ENCODE measurements at places on chromosomes 7 and 10.

- DNase-seq, result peak; percentile 26
These were observed 193.8 kb upstream of the CCDC6 start for GRCh38 chr10:60099998-60100747.

GRCh38 chr7:131786204-131786603, 229.8 kb upstream of the PODXL start:
- DNase-seq, result no peak

DNA sequence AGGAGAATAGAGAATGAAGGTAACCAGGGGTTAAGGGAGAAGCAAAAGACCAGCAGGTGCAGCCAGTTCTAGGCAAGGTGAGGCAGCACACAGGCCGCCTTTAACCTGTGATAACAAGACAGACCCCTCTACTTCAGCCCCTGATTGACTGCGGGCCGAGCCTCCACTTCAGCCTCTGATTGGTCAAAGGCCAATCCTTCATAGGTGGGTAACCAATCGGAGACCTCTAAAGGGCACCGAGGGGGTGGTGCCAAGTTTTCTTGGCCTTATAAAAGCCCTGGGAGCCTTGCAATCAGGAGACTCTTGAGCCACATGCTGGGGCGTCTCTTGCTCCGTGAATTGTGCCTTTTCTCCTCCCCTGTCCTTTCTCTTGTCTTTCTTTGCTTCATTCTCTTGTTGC, 98.8 kb downstream of the ELFN1 start:
- DNase-seq, result no peak

- DNase-seq, result no peak
These were observed 72.5 kb downstream of the PRTFDC1 start for GRCh38 chr10:24879861-24880260.

DNA sequence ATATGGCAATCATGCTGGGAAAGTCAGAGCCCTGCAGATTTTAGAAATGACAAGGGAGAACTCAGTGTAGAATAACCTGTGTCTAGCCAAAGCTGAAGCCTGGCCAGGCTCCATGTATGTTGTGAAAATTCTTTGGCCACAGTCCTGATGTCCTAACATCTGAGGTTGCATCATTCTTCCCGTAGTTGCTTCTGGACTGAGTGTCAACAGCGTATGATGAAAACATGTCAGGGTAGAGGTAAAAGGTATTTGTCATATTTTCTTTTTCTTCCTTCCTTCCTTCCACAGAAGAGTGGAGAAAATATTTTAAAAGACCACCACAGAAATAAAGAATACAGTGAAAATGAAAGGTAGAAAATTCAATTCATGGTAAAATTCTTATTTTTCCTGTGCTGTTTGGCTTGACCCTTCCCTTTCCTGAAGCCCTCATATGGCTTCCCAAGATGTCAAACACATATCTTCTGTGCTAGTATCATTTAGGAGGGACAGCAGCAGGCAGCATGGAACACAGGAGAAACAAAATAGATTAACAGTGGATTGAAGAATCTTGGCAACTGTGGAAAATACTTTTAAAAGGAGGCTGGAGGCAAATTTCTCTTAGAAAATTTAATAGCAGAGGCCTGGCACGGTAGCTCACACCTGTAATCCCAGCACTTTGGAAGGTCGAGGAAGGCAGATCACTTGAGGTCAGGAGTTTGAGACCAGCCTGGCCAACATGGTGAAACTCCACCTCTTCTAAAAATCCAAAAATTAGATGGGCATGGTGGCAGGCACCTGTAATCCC, 18.9 kb upstream of the NRBF2 start:
- no peak for DNase-seq

- DNase-seq, result no peak
These were observed 3.2 kb upstream of the TMEM273 start for GRCh38 chr10:49191349-49191748.

DNA sequence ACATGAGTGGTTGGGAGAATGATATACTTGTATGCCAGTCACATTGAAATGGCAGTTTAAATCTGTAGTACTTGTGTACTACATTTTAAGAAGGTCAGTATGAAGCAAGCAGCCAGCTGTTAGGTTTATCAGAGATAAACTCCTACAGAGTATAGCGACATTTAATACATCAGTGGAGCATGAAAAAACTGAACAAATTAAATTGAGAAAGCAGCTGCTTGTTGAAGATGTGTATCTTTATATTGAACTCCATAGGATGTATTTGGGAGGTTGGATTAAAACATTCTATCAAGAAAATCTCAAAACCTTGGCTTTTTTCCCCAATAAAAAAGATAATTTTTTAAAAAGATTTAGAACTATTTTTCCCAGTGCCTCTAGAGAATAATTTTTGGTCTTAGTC, 47.8 kb downstream of the PHF14 start:
- DNase-seq, result no peak

DNA sequence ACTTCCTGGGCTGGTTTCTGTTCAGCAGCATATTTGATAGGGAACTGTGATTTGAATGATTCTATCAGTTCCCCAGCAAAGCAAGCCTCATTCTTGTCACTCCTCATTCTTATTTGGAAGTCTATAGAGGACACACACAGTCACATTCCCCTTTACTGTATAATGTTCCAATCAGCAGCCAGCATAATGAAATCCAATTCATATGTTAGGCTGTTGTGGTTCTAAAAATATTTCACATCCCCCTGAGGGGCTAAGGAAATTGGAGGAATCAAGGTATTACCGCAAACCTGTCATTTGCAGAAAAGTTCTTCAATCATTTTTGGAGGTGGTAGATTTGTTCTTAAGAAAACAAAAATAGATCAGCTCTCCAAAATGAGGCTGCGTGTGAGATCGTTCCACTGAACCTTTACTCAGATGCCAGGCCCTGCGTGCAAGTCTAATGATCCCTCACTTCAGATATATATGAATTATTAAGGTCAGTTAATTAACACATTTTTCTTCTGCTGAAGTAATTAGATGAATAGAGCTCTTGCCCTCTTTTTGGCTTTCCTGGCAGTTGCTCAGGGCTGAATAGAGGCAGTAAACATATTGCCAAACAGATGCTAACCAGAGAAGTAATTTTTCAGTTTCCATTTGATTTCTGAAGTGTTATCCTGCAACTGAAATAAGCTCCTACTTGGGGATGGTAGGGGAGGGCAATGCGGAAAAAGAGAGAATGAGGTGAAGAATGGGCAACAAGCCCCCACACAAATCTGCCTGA, 31.8 kb downstream of the LSMEM1 start:
- no peak for DNase-seq

DNA sequence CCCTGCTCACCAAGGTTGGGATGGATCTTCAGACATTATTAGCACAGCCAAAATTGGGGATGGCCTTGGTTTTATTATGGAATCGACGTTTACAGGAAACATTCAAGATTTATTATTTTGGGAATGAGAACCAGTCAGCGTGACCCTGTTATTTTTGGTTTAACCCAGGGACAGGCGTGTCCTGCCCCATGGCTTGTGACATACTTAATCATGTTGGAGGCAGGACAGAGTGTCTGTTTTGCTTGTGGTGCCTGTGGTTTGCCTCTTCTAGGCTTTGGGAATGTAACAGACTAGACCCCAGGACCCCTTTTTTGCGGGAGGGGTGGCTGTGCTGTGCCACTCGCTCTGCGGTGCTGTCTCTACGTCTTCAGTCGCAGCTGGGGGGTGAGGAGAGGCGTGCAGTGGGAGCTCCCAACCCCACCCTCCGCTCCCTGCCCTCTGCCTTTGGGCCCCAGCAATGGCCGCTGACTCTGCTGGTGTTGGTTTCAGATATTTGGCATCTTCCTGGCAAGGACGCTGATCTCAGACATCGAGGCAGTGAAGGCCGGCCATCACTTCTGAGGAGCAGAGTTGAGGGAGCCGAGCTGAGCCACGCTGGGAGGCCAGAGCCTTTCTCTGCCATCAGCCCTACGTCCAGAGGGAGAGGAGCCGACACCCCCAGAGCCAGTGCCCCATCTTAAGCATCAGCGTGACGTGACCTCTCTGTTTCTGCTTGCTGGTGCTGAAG, 20.1 kb upstream of the SH2D4B start:
- no peak for DNase-seq

DNA sequence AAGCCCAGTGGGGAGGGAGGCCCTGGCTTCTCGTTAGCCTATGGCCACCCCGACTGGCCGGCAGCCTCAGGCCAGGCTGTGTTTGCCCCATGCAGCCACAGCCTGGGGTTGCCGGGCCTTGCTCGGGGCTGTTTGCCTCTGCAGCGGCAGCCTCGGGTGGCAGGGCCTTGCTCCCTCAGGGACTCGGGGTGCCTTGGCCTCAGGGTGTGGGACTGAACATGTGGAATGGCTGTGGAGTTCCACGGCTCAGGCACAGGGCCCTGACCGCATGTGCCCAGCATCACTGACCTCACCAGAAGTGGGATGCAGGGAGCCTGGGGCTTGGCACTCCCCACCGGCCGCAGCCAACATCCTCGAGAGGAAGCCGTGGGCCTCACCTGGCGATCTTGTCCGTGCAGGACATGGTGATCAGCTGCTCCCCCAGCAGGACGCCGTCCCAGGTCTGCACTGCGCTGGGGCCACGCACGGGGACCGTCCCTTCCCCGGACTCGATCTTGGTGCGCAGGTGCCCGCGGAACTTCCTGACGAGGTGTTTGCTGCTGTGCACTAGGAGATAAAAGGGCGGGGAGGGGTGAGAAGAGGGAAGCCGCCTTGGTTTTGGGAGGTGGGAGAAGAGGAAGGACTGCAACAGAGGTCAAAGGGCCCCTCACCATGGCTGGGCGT, 160.5 kb downstream of the WDR37 start:
- DNase-seq, result no peak

- peak; percentile 24 for DNase-seq
These were observed 89.3 kb upstream of the PRKCQ start for GRCh38 chr10:6669269-6669859.

DNA sequence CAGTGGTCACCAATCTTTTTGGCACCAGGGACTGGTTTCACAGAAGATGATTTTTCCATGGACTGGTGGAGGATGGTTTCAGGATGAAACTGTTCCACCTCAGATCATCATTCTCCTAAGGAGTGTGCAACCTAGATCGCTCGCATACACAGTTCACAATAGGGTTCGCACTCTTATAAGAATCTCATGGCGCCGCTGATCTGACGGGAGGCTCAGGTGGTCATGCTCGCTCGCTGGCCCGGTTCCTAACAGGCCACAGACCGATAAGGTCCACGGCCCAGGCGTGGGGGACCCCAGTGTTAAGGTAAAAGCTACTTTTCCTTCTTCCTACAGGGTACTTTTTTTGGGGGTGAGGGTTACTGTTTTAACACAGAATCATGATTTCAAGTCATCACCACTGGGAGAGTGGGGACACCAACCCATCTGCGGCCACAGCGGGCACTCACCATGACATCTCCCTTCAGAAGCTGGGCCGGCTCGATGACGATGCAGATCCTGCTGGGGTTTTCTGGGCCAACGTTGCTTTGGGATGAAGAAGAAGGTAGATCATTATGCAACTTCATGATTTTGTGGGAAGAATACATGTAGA, 170.5 kb downstream of the TNS3 start:
- DNase-seq, result no peak

- no peak for DNase-seq
These were observed 57.3 kb downstream of the ST7 start for GRCh38 chr7:117010375-117011133.

GRCh38 chr10:97828721-97829120, 20.9 kb upstream of the GOLGA7B start:
- DNase-seq, result no peak

DNA sequence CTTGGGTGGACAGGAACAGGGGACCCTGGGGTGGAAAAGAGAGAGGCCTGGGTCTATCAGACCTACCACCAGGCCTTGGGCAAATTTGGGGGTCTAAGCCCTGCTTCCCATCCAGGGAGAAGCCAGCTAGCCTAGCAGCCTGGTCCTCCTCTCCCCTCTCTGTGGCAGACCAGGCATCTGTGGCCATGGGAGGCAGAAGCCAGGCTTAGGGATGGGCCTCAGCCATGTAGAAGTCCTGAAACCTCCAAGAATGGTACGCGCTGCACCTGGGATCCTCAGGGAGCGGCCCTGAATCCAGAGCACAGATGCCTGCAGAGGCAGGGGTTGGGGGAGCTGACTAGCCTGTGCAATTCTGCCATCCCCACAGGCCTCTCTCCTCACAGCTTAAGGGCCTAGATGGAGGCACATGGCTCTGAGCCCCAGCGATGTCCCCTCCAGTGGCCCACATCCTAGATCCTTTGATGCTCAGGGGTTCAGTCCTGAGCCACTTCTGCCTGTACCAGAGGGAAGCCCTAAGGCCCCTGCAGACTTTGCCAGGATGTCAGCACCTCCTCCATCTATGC, 21.2 kb downstream of the GRID1 start:
- no peak for DNase-seq

DNA sequence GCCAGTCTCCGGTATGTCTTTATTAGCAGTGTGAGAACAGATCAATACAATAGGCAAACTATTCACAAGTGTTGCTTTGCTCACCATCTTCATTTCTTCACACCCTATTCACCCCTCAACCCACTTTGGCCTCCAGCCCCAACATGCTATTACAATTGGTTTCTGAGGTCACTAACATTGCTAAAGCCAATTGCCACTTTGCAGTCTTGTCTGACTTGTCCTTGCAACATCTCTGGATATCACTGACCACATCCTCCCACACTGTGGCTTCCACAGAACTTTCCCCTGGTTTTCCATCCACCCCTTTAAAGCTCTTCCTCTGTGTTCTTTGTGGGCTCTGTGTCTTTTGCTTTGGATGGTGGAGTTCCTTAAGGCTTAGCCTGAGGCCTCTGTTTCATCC, 5.2 kb upstream of the APBB1IP start:
- DNase-seq, result no peak

DNA sequence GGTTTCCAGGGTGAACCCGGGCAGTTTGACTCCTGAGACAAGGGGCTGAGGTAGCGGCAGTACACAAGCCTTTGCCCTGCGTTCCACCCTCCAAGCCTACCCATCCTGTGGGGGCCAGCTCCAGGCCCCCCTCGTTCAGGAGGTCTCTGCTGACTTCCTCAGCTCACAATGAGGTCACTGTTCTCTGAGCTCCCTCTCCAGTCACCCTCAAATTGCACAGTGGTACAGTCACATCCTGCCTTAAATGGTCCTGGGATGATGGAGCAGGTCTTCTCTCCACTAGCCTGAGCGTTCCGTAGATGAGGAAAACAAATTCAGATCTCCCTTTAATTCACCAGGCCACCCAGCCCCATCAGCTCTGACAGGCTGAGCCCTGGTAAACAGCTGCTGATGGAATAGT, 90.2 kb downstream of the SH3PXD2A start:
- no peak for DNase-seq

DNA sequence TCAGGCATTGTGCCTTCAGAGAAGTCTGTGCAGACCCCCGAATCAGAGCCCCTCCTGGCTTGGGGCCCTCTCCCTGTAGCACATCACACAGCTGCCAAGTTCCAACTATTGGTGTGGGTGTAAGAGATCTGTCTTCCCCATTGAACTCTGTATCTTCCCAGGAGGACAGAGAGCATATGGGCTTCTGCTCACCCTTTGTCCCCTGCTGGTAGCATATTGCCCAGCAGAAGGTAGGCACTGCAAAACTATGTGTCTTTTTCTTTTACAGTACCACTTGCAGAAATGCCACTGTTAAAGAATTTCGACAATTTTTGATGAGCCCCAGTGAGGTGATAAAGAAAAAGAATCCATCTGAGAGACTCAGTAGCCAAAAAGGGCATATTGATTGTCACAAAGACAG, 59.6 kb downstream of the NPY start:
- DNase-seq, result no peak
